Gastroesophageal sphincter (tissue), 4 donors: ENCODE measurements at places on chromosomes 1 and 21.

DNA sequence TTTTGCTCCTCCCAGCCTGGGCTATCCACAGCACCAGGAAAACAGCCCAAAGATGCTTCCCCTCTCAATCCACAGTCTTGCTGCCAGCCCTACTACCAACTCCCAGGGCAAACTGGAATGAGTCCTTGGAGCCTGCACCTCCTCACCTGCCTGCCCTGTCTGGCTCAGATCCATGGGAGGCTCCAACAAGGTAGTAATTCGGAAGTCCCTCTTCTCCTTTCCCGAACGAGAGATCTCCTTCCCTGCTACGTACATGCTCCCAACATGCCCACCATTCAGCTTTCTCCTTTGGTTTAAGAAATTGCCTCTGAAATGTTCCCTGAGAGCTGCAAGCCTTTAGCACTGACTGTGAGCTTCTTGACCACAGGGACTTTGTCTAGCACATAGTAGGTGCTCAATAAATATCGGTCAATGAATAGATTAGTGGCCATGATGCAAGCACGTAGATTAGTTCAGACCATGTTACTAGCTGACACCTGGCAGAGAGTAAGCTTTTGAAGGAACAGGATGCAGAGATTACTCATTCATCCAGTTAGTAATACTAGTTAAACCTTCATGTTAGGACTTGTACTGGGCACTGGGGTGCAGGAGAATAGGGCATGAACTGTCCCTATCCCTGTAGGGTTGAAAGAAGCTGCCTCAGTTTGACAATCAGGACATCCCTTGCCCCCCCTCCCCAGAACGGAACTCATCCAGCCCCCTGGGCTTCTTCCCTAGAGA is 80.1 kb downstream of the DISP3 start:
- no peak for ATAC-seq

- no peak for ATAC-seq
Observed at GRCh38 chr1:60041783-60042182, 31.8 kb downstream of the C1orf87 start.

DNA sequence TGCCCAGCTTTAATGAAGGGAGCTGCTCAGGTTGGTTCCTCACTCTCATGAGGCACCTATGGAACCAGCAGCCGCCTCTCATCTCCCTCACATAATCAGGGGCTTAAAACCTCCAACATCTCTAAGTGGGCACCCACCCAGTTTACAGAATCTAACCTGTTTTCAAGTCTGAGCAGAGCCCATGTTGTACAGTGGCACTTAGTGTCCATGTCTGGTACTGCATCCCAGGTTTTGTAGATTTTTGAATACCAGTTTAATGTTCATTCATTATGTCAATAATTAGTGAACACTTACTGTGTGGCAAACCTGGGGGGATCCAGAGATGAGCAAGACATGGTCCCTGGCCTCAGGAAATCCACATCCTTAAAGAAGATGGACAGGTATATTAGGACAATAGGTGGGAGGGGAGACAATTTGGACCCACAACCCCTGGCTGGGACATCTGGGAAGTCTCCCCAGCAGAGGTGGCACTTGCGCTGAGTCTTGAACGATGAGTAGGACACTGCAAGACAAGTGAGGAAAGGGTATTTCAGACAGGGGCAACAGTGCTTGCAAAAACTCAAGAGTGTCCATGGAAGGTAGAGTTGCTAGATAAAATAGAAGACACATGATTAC is 83.3 kb downstream of the LACTBL1 start:
- no peak for ATAC-seq

DNA sequence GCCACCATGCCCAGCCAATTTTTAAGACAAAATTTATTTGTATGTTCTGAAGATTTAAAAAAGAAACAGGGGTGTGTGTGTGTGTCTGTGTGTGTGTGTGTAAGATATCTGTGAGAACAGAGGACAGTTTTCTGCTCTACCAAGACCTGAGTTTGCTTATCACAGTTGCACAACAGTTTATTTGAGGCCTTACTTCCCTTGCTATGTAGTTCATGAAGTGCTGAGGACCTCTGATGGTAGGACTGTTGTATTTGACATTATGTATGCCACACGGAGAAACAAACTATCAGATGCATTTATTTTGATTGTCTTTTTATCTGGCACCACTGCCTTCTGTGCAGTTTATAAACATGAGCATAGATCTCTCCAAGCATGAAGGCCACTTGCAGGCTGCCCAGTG is 355.2 kb downstream of the PBX1 start:
- peak; percentile 69 for ATAC-seq

DNA sequence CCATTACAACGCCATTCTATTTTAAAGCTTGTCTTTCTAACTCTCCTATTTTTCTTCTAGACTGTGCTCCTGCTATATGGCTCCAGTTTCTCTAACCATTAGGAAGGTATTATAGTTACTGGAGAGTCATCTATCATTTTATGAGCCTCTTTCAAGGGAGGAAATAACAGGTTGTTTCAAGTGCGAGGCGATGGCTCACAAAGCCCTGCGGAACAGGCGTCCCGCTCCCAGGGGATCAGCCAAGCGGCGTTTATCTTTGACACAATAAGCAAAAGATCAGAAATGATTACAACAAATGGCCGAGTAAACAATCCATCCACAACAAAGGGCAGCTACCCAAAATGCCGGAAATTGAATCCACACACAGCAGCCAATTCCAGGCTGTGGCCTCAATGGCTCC is 249.5 kb upstream of the POU3F1 start:
- ATAC-seq: no peak

DNA sequence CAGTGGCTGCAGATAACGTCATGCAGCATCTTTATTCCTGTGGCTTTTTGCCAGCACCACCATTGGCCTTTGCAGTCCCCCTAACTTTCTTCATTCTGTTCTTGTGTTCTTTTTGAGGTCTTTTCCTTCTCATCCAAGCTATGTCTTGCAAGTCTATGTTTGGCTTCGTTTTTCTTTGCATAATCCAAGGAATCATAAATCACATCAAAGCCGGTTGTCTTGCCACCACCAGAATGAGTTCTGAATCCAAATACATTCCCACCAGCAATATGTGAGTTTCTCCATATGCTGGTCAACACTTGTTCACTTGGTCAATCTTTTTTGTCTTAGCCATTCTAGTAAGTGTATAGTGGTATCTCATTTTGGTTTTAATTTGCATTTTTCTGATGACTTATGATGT is 70.6 kb upstream of the AK4 start:
- no peak for ATAC-seq

DNA sequence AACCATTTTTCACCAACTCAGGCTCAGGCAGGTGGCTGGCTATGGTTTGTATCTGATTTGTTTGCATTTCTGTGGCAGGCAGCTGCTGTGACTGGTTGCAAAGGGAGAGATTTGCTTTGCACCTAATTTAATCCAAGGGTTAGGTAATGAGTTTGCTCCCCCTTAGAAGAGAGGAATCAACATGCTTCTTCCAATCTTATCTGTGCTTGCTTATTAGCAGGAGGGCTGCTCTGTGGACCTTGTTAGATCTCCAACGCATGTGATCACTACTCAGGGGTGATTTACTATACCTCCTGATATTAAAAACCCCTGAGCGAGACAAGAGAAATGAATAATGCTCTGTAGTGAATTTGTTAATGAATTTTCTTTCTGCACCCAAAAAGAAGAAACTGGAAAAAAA is 20.5 kb downstream of the OLFML3 start:
- ATAC-seq: no peak
